ENCODE measurements at places on chromosomes 2 and 18. TPM values are rescaled to one million over a fixed set of nuclear protein-coding genes. Genes with fewer than 3 reads are reported as not detected.
A peak's percentile ranks its signal among the peaks of the same experiment; 100 is the strongest.

The CHRNG gene
- total RNA-seq: not detected

DNA sequence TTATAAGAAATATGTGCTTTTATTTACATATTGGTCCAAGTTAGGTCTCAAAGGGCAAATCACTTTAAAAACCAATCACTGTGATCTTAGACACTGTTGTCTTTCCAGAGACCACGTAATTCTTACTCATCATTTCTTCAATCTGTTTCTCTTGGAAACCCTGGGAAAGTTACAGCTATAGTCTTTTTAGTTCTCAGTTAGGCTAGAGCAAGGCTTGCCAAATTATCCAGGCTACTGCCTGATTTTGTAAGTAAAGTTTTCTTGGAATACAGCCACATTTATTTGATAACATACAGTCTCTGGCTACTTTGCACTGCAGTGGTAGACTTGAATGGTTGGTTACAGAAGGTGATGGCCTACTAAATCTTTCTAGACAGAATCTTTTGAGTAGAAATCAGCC, 106.0 kb downstream of the KIAA1328 start:
- DNase-seq: no peak

DNA sequence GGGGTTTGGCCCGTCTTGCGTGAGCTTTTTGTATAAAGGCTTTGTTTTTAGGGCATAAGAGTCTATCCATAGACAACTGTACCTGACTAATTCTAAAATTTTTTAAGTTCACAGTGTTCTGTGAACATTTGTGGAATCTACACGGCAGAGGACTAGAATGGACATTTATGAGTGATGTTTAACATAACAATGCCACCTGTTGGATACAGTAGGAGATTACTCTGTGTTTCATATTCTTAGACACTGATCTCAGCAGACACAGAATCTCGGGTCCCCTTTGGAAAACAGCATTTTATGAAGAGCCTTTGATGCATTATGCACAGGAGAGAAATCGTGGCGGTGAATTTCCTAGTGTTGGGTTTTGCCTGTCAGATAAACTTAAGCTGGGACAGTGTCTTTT, 752.2 kb downstream of the DPP10 start:
- no peak for DNase-seq

- no peak for DNase-seq
Measured at GRCh38 chr2:223010641-223011040, 41.3 kb upstream of the KCNE4 start.

DNA sequence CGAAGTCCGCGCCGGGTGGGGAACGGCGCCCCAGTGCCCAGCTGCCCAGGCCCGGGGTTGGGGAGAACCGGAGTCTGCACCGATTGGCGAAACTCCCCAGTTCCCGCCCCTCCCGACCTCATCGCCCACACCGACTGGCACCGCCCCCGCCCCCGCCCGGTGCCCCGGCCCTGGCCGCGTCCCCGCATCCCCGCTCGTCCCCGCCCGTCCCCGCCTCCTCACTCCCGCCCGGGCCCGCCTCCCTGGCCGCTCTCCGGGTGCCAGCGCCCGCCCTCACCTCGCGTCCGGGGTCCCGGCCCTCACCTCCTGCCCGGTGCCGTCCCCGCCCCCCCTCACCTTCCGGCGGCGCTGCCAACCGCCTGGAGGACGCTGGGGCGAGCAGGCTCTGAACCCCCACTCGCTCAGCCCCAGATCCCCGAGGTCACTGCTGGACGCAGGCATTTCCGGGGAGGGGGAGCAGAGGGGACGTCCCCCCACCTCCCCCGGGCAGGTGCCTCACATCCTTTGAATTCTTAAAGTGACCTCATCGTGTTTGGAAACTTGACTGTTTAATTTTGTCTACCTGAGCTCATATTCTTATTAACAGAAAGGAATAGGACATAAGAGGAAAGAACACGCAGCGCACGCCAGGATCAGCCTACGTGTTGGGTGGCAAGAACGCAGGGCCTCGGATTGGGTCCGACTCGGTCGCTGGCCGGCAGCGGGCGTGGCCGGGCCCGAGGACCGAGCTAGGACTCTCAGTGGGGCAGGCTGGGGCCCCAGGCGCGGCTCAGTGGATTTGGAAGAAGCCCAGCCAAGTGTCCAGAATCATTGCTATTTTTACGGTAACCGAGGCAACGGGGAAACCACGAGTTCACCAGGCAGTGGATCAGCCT, at the start of gene FAM110C:
TSS of gene FAM110C (minus strand) at position 35 of the 875 bp plus-strand sequence. CDS start 120 bp downstream, outside the sequence.
- DNase-seq: peak; percentile 61

The MAP3K19 gene
- not detected for total RNA-seq

- no peak for DNase-seq
Measured at GRCh38 chr2:67476809-67477790, 80.0 kb downstream of the ETAA1 start.

DNA sequence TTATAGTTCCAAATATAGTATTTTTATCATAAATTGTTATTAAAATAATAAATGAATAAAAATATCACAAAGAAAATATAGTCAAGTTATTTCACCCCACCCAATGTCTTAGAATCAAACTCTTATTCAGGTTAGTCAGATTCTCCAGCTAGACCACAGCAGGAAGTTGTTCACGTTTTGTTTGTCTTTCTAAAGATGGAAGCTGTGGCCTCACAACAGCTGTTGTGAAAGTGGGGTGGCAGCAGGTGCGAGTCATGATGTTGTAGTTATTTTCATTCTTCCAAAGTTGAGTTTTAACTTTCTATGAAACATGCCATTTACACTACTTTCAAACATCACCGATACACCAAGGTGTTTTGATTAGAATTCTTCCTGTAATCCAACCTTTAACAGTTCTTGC, 272.9 kb downstream of the SLC8A1 start:
- DNase-seq: no peak

The CHRND gene
- not detected for total RNA-seq

DNA sequence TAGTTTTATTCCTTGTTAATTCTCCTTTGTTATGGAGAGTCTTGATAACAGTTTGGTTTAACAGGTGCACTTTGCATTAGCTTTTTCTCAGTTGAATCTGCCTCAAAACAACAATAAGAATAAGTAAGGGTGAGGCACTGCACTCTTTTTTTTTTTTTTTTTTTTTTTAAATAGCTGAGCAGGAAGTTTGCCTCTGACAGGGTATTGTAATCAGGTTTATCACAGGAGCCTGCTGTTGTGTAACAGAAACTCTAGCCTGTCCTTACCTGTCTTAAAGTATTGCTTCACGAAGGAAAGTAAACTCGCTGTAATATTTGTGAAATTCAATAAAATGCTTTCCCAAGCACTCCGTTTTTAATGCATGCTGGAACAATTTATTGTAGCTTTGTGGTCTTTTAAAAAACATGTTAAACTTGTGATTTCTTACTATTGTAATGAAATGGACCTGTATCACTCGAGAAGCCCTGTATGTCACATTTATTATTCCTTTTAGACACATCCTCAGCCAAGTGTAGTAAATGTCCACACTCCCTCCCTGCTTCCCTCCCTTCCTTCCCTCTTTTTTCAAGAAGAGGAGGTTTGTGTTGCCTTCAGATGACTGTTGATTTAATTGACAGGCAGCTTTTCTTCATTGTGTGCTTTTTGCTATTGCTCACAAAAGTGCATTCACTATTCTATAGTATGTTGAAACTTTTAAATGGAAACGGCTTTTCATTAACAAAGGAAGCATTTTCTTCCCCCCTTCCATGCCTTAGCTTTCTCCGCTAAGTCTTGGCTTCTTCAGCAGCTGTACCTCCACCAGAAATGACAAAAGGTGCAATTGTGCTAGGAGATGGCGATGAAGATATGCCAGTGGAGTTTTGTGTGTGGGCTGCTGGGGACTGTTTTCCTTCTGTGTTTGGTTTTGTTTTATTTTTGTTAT, 52.7 kb downstream of the TAF1B start:
- no peak for DNase-seq

DNA sequence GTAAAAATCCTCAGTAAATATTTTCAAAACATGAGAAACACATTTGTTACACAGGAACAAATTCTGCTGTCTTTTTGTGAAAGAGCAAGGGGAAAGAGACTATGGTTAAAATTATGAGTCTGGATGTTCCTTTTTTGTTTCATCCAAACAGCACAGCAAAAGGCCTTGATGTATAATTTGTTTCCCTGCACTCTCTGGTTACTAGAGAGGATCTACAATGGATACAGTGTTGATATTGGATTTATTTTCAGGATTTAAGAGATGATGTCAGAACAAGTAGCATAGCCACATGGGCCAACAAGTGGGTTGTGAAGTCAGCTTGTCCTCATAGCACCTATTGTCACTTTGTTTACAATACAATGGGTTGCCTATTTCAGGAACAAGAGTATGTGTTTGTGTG, 11.3 kb upstream of the ERBB4 start:
- no peak for DNase-seq

- DNase-seq: no peak
Measured at GRCh38 chr2:127913808-127914457, 28.2 kb upstream of the AMMECR1L start.
